ENCODE measurements at places on chromosomes 3 and 15.

GRCh38 chr3:82114589-82114988, 353.1 kb upstream of the GBE1 start:
- no peak for DNase-seq

DNA sequence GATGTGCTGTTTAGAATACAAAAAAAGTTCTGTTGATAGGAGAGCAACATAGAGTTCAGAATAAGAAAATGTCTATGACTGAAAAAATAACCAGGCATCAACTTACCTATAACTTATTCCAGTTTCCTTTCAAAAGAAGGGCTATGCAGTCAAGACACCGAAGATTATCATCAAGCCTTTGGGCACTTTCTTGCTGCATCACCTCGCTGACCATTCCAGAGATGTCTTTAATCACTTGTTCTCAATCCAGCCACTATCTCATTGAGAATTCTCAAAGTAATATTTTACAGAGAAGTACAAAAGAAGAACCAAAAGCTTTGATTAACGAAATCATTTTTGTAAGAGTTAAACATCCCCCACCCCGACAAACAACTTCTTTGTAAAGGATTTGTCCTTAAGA, 198.3 kb upstream of the P2RY1 start:
- DNase-seq, result no peak

- no peak for DNase-seq
Observed at GRCh38 chr3:43759938-43760337, 69.2 kb downstream of the ABHD5 start.

- DNase-seq, result no peak
Observed at GRCh38 chr3:61073566-61074165, 177.6 kb downstream of the FHIT start.

- no peak for DNase-seq
Observed at GRCh38 chr3:103308921-103309320, 874.1 kb downstream of the ZPLD1 start.

GRCh38 chr3:147369661-147370123, 36.7 kb downstream of the ZIC4 start:
- DNase-seq, result no peak

All from GM20000 (cell line).